ENCODE measurements at places on chromosomes 5 and 9. TPM values are rescaled to one million over a fixed set of nuclear protein-coding genes. Genes with fewer than 3 reads are reported as not detected.
A peak's percentile ranks its signal among the peaks of the same experiment; 100 is the strongest.

DNA sequence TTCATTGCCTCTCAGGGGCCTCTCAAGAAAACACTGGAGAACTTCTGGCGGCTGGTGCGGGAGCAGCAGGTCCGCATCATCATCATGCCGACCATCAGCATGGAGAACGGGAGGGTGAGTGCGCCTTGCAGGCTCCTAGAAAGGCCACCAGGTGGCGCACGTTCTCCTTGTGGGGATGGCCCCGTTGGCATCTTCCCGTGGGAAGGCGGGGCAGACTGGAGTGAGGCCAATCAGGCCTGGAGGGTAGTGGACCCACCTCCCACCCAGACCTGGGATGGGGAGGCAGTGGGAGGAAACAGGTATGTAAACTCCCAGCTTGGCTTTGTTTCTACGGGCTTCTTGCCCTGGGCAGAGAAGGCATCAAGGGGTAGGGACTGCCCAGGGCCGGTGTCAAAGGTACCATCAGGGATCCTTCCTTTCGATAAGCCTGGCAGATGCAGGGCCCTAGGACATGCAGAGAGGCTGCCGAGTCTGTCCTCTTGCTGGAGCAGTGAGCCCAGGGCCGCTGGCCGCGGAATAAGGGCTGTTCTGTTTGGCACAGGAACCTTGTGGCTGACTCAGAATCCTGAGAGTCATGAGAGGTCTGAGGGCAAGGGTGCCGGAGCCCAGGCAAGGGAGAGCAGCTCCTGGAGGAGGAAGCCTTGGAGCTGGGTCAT is 18.9 kb upstream of the SPTLC1 start:
- DNase-seq = peak; percentile 94

GRCh38 chr5:32474209-32474854 is 29.8 kb upstream of the ZFR start:
- DNase-seq = no peak

Gene AGXT2
- not detected for total RNA-seq

GRCh38 chr9:73162987-73163768 is 11.5 kb downstream of the ANXA1 start:
- peak; percentile 49 for DNase-seq

GRCh38 chr5:147321569-147321968 is 86.7 kb downstream of the STK32A start:
- no peak for DNase-seq

Gene RXRA
- total RNA-seq = 17.9 TPM

- DNase-seq = no peak
Measured at GRCh38 chr5:134920848-134921575, 16.1 kb downstream of the PCBD2 start.

Gene LPCAT1
- 263 TPM for total RNA-seq

Gene BHMT2
- total RNA-seq = 1.7 TPM

DNA sequence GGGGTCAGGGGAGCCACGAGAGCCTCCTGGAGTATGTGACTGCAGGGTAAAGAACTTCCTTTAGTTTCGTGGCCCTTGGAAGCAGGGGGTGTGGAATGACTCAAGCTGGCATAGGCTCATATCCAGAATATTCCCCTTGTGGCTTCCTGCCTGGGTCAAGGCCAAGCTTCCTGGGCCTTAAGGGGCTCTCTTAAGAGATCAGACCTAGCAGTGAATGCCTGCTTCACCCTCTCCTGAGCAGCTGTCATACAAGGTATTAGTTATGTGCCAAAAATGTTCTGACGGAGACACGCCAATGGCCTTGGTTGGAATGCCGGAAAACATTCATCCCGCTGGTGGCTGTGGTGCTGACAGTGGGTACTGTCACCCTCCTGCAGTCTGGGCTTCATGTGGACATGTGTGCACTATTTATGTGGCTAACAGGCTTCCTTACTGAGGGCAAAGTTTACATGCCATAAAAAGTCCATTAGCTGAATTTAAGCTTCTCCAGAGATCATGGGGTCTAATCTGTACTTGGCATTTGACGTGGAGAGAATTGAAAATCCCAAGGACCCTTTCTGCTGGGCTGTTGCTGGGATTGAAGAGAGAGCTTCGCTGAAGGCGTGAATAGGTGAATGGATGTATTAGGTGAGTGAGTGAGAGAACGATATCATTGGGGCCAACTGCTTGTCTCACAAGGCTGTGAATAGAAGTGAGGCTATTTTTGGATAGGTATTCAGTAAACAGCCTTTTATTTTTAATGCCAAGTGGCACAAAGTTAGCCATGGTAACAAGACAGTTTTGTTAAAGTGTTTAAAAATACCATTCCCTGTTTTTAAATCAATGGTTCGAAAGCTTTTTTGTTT is 156.8 kb downstream of the MACROH2A1 start:
- no peak for DNase-seq

- DNase-seq = no peak
Measured at GRCh38 chr9:92614763-92615461, 55.0 kb downstream of the IPPK start.

DNA sequence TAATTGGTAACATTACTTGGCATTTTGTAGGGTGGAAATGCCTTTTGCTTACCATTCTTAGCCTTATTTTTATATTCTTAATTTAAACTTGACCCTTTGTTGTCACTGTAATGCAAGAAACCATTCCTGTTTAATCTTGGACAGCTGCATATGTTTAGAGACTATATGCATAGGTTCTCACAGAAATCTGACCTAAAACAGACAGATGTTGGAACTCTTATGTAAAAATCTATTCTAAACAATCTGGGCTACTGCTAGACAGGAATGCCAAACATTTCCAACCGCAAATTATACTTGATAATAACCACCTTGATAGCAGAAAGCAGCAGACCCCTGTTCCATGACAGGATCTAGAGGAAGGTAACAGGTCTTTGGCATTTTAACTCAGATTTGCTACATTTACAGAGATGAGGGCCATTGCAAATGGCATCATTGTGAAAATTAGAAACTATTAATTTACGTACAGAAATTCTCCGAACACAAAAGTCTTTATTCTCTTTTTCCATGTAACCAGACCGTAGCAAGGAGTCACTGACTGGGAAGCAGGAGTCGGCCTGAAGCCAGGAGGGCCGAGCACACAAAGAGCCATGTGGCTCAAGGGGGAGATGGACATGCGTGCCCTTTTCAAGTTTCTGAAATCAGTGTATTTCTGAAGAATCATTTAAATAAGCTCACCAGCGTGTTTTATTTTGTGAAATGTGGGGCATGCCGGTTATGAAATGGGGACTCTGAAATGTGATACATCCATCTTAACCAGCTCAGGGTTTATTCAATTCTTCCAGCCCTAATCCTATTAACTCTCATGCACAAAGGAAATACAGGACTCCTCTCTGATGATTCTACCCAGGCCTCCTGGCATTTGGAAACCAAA is 139.3 kb downstream of the AOPEP start:
- no peak for DNase-seq

GRCh38 chr5:153629027-153629895 is 138.8 kb downstream of the GRIA1 start:
- DNase-seq = peak; percentile 73

GRCh38 chr9:24127519-24127918 is 301.5 kb upstream of the ELAVL2 start:
- no peak for DNase-seq

GRCh38 chr9:79660615-79661014 is 88.8 kb downstream of the TLE4 start:
- peak; percentile 17 for DNase-seq

DNA sequence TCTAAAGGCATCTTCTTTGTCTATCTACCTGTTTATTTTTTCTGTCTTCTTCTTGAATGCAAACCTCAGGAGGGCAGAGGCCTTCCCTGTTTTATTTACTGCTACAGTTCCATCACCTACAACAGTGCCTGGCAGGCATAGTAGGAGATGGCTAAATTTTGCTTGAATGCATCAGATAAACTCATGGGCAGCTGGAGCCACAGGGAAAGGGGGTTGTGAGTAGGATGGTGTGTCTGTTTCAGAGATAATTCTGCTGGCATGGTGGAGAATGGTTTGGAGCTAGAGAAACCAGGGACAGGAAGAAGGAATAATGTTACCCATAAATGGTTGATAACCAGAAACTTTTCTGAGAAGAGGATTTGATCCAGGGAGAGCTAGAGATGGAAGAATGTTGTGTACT is 189.8 kb upstream of the BRINP1 start:
- DNase-seq = no peak

GRCh38 chr9:13502484-13502883 is 223.0 kb upstream of the MPDZ start:
- no peak for DNase-seq

Gene C1QTNF3
- total RNA-seq = 1.7 TPM

DNA sequence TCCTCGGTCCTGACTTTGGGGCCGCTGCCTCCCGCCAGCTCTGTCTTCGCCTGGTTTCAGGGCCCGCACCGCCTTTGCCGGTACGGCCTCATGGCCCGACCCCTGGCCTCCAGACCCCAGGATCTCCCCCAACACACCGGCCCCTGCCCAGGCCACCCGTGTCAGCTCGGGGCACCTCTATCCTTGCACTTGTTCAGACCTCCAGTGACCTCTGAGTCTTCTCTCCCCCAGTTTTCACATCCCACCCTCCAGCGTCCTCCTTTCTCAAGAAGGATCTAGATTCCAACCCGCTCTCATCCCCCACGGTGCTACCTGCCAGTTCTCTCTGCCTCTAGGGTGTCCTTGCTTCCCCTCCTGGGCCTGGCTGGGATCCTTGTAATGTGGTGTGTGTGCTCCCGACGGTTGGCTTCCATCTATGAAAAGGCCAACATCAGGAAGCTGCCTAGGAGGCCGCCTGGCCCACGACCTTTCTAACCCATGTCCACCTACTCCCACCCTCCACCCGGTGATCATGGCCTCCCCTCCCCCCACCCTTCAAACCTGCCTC is 61.1 kb downstream of the SPATA31C2 start:
- peak; percentile 6 for DNase-seq

DNA sequence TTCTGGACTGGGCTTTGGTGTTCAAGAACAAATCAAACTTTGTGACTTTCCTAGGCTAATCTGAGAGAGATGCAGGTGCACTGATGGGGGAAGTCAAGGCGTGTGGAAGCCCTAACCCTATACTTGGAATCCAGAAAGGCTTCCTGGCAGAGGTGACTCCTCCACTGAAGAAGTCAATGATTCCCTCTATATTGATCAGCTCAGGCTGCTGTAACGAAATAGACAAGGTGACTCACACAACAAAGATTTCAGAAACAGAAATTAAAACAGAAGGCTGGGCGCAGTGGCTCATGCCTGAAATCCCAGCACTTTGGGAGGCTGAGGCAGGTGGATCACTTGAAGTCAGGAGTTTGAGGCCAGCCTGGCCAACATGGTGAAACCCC is 69.6 kb upstream of the GGTA1 start:
- DNase-seq = no peak

GRCh38 chr5:51201708-51202107 is 181.5 kb upstream of the ISL1 start:
- DNase-seq = no peak

Gene FGF18
- total RNA-seq = not detected

DNA sequence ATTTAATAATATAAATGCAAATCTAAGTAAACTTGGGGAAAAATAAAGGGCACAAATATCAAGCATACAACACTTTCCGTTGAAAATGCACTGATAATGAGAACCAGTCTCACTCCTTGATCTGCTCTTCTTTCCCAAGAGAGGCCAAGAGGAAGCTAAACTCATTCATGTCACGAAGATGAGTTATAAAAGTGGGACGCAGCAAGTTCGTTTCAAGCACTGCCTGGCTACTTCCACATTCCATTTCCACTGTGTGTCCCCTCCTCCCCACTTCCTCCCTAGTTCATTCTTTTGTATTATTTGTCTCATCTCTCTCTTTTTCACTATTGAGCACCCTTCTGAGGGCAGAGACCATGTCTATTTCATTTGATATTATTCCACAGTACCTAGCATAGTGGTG is 158.1 kb downstream of the SLC24A2 start:
- DNase-seq = no peak

Gene GRXCR2
- not detected for total RNA-seq

Gene SH3RF2
- 1.1 TPM for total RNA-seq

Gene CTNND2
- 7.0 TPM for total RNA-seq

Gene PCDHGC5
- 0.54 TPM for total RNA-seq

DNA sequence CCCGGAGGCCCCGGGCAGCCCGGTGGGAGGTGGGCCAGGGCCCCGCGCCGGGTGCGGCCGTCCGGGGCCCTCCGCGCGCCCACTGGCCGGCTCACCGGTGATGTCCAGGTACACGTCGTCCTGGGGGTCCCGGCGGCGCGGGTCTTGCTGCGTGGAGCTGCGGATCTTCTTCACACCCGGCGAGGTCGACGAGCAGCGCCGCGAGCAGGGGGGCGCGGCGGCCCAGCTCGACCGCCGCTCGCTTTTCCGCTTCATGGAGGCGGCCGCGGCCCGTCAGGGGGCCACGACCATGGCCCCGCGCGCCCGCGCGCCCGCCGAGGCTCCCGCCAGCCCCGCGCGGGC is 548 bp downstream of the CDC14B start:
- DNase-seq = no peak

Gene IL7R
- total RNA-seq = not detected

- DNase-seq = peak; percentile 86
Measured at GRCh38 chr5:126780165-126780827, 3.4 kb downstream of the LMNB1 start.

DNA sequence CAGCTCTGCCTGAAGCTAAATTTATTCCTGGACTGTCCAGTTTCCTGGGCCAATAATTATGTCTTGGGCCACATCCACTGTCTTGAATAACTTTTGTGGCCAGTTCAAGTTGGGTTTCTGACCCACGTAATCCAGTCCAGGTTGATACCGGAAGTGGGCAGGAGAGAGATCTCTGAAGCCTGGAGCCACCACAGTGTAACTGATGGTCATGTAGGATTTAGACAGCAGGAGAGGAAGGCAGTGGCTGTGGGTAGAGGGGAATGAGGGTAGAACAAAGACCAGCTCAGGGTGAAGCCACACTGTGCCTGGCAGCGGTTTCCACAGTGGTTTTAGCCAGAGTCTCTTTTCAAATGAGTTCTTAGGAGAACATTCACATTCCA is 30.2 kb downstream of the SH3PXD2B start:
- no peak for DNase-seq

Gene PCDHB13
- 2.4 TPM for total RNA-seq

DNA sequence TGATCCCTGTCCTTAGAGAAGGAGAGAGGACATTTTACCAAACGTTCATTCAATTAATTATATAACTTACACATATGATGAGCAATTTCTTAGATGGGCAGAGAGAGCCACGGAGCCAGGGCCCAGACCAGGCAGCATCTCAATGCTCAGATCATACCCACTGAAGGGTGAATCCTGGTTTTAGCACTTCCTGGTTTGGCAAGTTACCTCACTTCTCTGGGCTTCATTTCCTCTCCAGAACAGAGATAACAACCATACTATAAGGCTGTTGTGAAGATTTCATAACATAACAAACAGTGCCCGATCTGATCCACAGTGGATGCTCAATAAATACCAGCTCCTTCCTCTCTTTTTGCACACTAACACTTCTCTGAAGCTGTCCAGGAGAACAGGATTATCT is 271.1 kb downstream of the DENND1A start:
- DNase-seq = no peak

DNA sequence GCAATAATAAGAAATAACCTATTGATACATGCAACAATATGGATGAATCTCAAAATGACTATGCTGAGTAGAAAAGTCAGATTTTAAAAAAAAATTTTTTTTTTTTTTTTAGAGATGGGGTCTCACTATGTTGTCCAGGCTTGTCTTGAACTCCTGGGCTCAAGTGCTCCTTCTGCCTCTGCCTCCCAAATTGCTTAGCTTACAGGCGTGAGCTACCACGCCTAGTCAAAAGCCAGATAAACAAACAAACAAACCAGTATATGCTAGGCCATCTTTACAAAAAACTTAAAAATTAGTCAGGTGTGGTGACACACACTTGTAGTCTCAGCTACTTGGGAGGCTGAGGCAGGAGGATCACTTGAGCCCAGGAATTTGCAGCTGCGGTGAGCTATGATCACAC is 79.0 kb downstream of the MED27 start:
- DNase-seq = no peak
